ENCODE measurements at places on chromosomes 12 and 14.

GRCh38 chr14:34347683-34348082 is 114.4 kb downstream of the SPTSSA start:
- DNase-seq: no peak

DNA sequence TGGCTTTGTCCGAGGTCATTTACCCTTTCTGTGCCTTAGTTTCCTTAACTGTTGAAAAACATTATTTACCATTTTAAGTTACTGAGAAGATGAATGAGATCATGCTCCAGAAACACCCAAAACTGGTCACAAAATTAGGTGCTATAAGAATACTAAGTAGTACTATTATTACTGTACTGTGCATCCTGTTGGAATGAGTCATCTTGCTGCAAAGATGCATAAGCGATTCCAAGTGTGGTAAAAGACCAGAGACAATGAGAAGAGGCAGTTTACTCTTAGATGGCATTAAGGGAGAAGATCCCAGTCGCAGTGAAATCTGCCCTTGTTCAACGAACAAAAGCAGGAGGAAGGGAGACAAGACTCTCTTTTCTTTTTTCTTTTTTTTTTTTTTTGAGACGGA is 4.2 kb upstream of the PLEKHA5 start:
- DNase-seq: no peak

GRCh38 chr14:94386085-94387031 is 2.0 kb downstream of the SERPINA1 start:
- DNase-seq: no peak

DNA sequence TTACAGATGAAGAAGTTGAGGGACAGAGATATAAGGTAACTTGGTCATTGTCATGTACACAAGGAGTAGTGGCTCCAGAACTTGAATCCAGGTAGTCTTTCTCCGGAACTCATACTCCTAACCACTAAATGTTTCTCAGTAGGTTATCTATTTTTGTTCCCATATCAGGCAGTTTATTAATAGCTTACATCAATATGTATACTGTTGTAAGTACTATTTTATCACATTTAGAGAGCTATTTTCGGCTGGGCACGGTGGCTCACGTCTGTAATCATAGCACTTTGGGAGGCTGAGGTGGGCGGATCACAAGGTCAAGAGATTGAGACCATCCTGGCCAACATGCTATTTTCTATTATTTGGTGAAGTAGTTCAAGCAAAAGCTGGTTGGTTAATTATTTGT is 415.6 kb upstream of the FBXO33 start:
- no peak for DNase-seq

- peak; percentile 11 for DNase-seq
Observed at GRCh38 chr14:99118046-99118721, 153.8 kb downstream of the BCL11B start.

- no peak for DNase-seq
Observed at GRCh38 chr12:55698241-55698955, 9.3 kb downstream of the ITGA7 start.

DNA sequence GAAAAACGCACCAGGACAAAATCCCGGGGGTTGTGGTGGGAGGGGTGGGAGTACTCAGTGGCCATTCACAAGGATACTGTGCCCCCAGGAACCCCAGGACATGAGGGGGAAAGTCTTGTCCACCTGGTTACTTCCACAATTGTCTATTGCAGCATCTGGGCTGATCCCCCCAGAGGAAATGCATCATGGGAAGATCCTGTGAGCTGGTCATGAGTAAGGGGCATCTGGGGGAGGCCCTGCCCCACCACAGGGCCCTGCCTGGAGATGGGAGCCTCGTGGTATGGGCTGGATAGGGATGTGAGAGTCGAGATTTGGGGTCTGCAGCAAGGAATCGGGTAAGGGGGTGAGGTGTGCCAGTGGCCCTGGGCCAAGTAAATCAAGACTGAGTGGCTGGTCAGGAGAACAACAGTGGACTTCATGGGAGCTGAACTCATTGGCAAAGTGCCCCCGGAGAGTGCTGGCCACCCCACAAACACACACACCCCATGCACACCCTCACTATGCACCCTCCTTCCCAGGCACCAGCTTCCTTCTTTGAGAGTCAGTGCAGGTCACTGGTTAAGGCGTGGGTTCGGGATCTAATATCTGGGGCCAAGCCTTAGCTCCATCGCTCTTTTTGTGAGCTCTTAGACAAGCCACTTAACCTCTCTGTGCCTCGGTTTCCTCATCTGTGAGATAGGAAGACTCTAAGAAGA is 3.0 kb upstream of the SERPINA1 start:
- no peak for DNase-seq

DNA sequence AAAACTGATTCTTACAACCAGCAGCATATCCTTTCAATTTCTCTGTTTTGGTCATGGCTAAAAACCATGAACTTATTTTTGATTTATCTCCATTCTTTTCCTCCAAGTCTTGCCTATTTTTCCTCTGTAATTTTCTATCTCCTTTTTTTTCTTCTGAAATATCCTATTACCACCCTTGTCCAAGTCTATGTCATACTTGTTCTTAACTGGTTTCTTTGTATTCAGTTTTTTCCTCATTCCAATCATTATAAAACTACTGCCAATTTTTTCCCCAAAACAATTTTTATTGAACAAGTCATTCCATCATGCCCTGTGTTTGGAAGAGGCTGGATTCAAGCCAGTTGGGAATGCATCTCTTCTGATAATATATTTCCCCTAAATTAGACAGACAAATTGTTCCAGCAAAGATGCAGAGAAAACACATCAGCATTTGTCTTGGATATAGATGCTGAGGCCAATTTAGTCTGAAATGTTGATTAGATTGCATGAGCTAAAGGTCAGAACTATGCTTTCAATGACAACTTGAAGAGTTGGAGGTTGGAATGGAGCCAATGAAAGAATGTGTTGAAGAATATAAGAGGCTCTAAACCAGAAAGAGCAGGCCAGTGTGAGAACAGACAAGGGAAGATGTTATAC is 30.7 kb downstream of the OTOGL start:
- DNase-seq: no peak

- DNase-seq: no peak
Observed at GRCh38 chr14:70685474-70686197, 43.9 kb downstream of the TTC9 start.

DNA sequence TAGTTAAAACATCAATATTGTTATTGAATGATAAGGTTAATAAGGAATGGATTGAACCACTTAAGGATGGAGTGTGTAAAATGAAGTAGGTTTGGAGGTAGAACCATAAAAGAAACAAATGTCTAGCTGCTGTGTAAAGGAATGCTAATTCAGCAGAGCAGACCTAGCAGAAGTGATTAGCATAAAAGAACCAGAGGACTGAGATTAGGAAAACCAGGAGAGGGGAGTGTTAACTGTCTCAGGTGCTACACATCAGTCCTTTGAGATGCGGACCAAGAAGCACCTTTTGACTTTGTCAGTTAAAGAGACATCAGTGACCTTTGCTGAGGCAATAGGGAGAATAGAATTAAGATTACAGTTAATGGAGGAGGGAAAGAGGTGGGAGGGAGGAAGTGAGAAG is 84.5 kb downstream of the PLEKHA5 start:
- no peak for DNase-seq

GRCh38 chr12:79016181-79016580 is 151.6 kb downstream of the SYT1 start:
- DNase-seq: no peak

GRCh38 chr12:21992823-21993222 is 51.6 kb upstream of the ABCC9 start:
- no peak for DNase-seq

GRCh38 chr14:53153702-53154112 is 584 bp upstream of the DDHD1 start:
- no peak for DNase-seq

DNA sequence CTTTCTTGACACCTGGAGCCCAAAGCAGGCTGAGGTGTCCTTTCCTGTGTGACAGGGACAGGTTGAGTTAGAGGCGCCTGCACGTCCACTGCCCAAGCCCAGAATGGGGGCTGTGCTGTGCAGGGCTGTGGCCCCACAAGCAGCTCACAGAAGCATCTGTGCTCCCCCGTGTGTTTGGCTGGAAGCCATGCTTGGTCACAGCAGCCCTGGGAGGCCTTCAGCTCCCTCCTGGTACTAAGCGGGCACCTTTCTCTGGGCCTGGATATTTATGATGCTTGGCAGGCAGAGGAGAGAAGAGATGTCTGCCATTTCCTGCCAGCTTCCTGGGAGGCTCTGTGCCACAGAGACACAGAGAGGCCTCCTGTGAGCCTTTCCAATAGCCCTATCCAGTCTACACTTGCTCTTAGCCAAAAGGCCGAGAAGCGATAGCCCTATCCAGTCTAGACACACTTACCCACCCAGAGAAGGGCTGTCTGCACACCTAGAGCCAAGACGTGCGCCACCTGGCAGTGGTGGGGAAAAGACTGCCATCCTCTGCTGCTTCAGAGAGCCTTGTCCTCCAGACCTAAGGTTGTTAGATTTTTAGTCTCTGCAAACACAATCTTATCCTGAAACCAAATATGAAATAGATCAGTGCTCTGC is 117.4 kb downstream of the GCH1 start:
- no peak for DNase-seq

- no peak for DNase-seq
Observed at GRCh38 chr12:66915306-66915904, 236.5 kb upstream of the GRIP1 start.

- no peak for DNase-seq
Observed at GRCh38 chr12:124150168-124150567, 144.7 kb upstream of the RFLNA start.

- no peak for DNase-seq
Observed at GRCh38 chr14:49089107-49089506, 497.1 kb downstream of the RPS29 start.

GRCh38 chr14:77025744-77026165 is 2.8 kb downstream of the IRF2BPL start:
- DNase-seq: no peak

GRCh38 chr14:89190765-89191513 is 226.1 kb downstream of the FOXN3 start:
- DNase-seq: no peak

GRCh38 chr14:77641534-77642341 is 25.3 kb upstream of the SPTLC2 start:
- peak; percentile 61 for DNase-seq

- DNase-seq: peak; percentile 35
Observed at GRCh38 chr12:103928682-103929045, 1.5 kb upstream of the HSP90B1 start.

GRCh38 chr12:108352591-108352990 is 13.5 kb upstream of the CMKLR1 start:
- DNase-seq: no peak

DNA sequence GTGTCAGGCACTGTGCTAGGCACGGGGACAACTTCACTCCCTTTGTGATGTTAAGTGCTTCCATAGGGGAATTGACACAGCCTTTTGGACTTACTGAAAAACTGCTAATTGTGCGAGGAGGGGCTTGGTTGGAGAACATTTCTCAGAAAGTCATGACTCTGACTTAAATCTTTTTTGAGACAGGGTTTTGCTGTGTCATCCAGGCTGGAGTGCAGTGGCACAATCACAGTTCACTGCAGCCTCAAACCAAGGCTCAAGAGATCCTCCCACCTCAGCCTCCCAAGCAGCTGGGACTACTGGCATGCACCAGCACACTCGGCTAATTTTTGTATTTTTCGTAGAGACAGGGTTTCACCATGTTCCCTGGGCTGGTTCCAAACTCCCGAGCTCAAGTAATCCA is 10.2 kb upstream of the LTBP2 start:
- no peak for DNase-seq

- DNase-seq: no peak
Observed at GRCh38 chr14:63432228-63432627, 110.9 kb downstream of the PPP2R5E start.

DNA sequence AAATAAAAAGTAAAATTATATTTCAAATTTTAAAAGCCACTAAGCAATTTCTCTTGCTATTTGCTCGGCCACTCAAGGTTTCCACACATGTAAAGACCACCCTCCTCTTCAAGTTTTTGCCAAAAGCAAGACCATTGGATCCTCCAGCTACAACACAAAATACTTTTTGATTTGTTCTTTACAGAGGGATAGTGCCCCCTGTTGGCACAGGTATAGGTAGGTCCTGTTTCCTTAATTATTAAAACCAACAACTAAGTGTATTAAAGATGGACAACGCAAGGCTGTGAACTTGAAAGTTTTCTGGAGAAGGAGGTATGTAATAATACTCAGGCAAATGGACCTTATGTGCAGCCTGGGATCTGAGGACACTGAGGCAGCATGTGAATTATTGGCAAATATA is 23.8 kb downstream of the ATP6V1D start:
- no peak for DNase-seq

DNA sequence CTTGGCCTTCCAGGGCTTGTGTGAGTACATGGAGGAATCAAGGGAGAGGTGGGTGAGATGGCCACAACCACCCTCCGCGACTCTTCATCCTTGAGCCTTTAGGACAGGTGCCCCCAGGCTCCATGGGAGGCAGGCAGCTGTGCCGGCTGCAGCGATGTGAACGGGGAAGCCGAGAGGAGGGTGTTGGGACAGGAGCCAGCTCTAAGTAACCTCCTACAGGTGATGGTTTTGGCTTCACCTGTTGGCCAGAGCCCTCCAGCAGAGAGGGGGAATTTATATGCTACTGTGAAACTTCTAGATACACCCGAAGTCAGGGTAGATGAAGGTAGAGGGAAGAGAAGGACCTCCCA is 132.2 kb upstream of the HIF1A start:
- DNase-seq: no peak

DNA sequence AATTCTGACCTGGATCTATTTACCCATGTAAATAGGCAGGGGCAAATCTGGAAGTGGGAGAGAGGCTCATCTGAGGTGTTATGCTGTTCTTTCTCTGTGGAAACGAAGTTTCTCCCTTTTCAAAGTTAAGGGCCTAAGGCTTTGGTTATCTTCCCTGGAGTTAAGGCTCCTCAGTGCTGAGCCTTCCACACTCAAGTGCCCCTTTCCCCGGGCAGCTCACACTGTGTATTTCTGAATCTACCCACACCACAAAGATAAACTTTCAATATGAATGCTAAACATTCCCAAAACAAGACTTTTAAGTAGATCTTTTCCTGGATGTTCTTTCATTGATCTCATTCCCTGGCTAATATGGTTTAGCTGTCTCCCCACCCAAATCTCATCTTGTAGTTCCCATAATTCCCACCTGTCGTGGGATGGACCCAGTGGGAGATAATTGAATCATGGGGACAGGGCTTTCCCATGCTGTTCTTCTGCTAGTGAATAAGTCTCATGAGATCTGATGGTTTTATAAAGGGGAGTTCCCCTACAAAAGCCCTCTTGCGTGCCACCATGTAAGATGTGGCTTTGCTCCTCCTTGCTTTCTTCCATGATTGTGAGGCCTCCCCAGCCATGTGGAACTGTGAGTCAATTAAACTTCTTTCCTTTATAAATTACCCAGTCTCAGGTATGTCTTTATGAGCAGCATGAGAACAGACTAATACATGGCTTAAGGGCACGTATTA is 251.1 kb downstream of the NAV3 start:
- DNase-seq: no peak

GRCh38 chr12:102061096-102061559 is 663 bp downstream of the WASHC3 start:
- DNase-seq: no peak
